Transverse colon (tissue), 4 donors: ENCODE measurements at places on chromosomes 16 and 17.

DNA sequence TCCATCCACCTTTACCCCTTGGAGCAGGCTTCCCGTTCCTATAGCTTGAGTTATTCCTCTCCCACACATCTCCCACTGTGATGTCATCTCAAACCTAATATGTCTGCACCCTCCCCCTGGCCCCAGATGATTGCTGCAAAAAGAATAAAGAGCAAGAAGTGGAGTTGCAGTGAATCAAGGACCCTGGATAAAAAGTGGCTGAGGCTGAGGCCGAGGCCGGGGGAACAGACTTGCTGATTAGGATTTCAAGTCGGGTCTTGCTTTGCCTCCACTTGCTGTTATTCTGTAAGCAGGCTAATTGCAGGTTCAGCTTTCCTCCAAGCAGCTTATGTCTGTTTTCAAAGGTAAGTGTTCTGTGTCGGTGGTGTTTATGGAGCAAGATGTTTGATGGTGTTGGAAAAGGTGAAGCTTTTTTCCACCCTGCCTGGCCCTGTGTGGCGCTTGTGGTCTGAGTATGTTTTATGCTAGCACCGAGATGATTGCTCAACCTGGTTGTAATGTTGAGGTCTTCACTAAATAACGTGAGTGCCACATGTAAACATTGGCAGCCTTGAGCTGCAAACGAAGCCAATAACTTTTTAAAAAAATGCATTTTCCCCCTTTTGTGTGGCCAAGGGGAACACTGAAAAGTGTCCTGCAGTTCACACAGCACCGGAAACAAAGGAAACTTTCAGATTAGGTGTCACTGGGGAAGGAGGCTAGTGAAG, 15.4 kb downstream of the HS3ST3B1 start:
- DNase-seq, result no peak

DNA sequence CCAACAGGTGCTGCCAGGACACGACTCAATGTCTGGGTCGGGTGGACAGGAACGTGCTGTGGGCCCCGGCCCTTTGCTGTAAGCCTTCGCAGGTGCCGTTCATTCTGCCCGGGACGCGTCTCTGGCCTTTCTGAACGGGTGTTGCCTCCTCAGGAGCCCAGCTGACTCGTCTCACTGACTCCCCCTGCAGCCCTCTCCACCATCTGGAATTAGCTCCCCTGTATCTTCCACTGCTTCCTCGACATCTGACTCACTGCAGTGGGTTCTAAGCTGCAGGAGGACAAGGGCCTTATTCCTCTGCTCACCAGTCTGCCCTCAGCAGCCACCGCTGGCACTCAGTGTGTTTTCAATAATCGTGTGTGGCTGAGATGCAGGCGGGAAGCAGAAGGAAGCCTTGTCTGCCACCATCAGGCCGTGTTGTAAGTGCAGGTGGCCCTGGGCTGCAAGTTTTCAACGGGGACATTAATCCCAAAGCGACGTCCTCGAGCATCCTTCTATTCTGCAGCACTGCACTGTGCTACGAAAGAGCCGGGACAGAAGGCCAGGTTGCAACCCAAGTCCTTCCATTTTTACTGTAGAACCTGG, 256.2 kb downstream of the FOXL1 start:
- no peak for DNase-seq

DNA sequence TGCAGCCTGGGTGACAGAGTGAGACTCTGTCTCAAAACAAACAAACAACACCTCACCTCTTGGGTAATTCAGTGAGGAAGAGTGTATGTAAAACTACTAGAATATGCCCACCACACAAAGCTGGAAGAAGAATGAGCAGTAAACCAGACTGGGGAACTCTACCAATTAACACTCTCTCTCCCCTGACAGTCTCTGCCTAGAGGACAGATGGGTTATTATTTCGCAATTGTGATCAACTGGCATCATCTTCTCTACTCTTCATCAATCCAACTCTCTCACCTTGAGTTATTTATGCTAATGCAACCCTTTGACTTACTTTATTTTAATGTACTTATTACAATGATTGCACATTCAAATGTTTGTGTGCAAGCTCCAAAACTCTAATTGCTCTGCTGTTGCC, 205.6 kb downstream of the XYLT1 start:
- DNase-seq, result no peak

DNA sequence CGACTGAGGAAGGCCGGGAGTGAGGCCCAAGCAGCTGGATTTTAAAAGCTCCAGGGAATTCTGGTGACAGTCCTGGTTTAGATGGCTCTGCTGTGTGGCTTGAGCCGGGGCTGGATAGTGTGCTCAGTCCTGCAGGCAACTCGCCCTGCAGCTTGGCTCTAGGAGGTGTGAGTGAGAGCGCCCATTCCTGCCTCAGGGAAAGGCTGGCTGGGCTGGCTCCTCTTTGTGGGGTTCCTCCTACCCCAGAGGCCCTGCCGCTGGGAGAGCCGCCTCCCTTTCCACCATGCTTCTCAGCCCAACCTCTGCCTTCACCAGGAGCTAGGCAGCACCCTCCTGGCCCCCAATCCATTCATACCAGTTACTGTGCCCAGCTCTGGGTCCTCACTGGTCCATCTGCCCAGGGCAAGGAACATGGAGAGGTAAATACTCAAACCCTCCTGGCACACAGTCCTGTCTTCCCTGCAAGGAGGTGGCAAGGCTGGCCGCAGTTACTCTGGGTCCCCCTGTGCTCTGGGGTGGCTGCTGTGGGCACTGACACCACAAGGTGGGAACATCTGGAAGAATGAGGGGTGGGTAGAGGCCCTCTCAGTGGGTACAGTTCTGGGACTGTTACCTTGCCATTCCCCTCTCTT, 47.1 kb downstream of the VAC14 start:
- DNase-seq, result no peak

- no peak for DNase-seq
These were observed 478.8 kb upstream of the CDH11 start for GRCh38 chr16:65600629-65601028.
